Colonic mucosa (tissue), 4 donors: ENCODE measurements at places on chromosomes 13 and 19. TPM values are rescaled to one million over a fixed set of nuclear protein-coding genes. Genes with fewer than 3 reads are reported as not detected.

TMC4 gene
- total RNA-seq, result 165 TPM

OR7C2 gene
- total RNA-seq, result not detected

ZNF835 gene
- total RNA-seq, result 1.1 TPM

MRPS31 gene
- 18.1 TPM for total RNA-seq

RASL11A gene
- 124 TPM for total RNA-seq
